ENCODE measurements at places on chromosomes 3 and 15. TPM values are rescaled to one million over a fixed set of nuclear protein-coding genes. Genes with fewer than 3 reads are reported as not detected.

- no peak for DNase-seq
Observed at GRCh38 chr3:45841420-45841756, 531 bp downstream of the LZTFL1 start.

GRCh38 chr3:17431004-17431403 is 311.4 kb downstream of the TBC1D5 start:
- peak; percentile 41 for DNase-seq

The KCNMB2 gene
- total RNA-seq = not detected

The CSPG5 gene
- 0.71 TPM for total RNA-seq

DNA sequence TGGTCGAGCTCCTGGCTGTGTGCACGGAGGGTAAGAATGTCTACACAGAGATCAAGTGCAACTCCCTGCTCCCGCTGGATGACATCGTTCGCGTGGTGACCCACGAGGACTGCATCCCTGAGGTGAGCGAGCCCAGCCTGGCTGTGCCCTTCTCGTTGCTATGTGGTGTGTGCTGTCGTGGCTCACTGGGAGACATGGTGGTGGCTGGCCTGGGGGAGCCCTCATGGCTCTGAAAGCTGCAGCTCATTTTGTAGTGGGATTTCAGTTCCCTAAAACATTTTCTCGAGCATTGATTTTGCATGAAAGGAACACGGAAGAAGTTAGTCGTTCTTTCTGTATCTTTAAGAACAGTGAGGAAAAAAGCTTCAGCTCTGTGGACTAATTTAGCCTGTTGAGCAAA is 200.5 kb downstream of the ITPR1 start:
- no peak for DNase-seq

Data from A172 (cell line).